ENCODE measurements at places on chromosomes 5 and 9.
A peak's percentile ranks its signal among the peaks of the same experiment; 100 is the strongest.

DNA sequence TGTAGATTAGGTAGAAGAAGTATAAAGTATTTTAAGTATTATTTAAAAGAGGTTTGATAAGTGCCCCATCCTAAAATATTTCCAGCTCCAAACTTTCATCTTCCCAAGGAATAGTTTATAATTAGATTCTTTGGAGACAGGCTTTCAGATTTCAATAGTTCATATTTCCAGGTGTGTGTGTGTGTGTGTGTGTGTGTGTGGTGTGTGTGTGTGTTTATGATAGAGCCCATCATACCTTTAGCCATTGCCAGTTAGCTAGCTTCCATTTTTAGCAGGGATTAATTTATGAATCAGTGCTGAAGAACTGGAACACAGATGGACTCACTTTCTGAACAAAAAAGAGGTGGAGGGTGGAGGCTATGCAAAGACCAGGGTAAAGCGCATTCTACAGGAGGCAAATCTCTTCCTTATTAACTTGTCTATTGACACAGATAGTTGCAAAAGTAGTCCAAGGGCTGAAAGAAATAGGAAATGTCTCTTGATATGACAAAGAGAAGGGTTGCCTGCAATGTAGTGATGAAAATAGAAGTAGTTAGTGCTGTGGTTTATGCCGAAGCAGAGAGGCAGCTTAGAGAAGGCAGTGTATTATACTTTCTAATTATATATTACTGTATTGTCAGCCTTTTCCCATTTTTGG, 301.1 kb downstream of the MAN2A1 start:
- no peak for DNase-seq

DNA sequence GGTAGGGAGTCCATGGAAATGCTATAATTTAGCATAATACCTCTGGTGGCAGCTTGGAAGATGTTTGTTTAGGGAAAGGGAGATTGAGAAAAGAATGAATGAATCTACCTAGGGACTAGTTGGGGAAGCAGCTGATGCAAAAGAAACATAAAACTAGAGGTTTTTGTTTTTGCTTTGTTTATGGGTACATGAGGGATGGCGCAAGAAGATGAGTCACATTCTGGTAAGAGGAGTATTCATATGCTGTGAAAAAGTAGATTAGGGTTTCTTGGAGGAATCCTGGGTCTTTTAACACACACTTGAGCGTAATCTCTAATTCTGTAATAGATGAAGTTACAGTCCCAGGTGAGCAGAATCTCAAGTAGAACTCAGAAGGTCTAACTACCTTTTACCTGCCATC, 17.1 kb downstream of the C9orf43 start:
- no peak for DNase-seq

DNA sequence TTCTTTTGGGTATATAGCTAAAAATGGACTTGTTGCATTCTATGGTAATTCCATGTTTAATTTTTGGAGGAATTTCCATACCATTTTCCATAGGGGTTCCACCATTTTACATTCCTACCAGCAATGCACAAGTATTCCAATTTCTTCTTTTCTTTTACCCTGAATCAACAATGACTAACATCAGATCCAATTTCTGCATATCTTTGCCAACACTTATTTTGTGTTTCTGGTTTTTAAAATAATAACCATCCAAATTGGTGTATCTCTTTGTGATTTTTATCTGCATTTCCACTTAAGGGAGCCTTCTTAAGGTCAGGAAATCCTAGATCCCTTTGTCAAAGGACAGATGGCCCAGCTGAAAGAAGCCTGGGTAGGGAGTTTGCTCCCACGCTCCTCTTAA, 29.5 kb upstream of the SMU1 start:
- no peak for DNase-seq

DNA sequence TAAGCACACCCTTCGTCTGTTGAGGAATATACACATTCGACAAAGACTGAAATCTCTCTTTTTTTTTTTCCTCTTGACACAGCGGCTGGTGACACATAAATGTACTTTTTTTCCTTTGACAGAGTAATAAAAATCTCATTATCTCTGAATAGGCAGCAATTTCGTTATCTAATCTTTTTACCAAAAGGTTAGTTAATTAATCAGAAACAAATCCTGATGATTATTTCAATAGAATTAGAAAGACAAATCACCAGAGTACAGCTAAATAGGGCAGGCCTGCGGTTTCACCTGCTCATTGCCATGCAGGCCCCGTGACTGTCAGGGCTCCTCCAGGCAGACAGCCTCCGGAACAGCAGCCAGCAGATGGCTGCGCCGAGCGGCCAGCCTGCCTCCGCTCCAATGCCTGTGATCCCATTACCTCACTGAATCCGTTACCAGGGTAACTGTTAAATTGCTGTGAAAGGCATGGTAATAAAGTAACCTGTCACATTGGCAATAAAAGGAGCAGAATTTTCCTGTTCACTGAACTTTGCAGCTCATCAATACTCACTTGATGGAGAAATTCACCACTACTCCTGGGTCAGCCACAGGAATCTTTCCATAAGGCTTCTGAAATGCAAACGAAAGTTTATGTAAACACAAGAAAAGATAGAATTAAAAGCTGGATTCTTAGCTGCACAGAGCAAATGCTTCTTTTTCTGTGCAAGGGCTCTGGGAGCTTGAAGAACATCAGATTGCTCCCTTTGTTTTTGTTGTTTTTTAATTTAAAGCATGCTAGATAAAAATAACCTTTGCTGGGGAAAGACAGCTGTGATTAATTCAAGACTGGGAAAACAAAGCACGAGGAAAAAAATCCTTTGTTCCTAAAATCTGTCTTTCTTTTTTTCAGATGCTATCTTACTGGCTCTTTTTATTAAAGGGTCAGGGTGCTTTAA, 666.4 kb upstream of the ZNF608 start:
- DNase-seq, result peak; percentile 28

DNA sequence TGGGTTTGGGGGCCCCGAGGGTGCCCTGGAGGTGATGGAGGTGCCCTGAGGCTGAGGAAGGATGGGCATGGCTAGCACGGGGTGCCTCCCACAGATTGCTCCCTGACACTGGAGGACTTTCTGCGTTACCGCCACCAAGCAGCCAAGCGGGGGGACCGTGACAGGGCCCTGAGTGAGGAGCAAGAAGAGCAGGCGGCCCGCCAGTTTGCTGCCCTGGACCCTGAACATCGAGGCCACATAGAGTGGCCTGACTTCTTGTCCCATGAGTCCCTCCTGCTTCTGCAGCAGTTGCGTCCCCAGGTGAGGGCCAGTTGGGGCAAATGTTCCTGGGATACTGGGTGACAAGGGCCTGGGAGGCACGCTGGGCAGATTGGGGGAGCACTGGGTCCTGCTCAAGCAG, 13.1 kb upstream of the DNAJB5 start:
- DNase-seq, result no peak

GRCh38 chr9:1837453-1838084, 177.6 kb upstream of the SMARCA2 start:
- DNase-seq, result no peak

DNA sequence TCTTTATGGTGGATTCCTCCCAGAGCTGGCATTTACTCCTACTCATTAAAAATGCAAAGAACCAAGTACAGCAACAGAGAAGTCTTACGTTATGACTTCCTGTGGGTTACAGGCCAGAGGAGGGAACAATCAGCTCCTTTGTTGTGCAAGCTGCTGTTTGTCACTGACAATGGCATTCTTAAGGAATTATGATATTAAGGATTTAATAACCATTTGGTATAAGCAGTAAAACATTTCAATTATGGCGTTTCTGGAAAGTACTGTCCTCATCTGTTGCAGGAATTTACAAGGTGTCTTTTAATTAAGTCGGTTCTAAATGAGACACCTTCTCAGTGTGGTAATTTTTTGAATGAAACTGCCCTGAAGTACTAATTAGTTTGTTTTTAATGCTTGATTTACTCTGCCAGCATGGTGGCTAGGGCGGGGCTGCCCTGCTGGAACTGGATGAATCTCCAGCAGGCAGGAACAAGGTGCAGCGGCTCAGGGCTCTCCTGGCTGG, 49.1 kb upstream of the VDAC1 start:
- DNase-seq, result no peak

DNA sequence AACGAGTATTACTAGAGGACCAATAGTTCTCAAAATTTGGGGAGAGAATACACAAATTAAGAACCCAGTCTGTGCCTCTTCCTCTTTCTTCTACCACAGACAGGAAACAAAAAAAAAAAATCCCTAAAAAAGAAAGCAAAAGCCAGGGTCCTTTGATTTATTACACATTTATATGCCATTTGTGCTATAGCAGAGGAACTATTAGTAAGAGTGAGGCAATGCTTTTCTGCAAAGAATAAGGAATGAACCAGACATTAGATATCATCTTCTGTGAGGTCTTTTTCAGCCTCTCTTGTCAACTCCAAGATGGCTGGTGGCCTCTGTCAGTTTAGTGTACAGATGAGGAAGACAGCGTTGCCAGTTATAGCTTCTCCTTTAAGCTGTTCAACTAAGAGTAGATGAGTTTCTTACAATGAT, 127.6 kb downstream of the RFX3 start:
- no peak for DNase-seq

DNA sequence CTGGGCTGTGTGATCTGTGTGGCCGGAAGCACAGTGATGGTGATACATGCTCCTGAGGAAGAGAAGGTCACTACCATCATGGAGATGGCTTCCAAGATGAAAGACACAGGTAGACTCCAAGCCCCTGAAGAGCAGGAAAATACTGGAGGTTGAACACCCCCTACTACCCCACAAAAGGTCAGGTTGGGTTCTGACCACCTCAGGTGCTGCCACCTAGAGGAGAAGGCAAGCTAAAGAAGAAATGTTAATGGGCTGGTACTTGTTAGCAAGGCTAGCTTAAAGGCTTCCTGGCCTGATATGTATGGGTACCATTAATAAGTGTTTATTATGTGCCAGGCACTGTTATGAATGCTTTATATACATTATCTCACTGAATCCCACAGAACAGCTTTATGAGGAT, 11.7 kb downstream of the NIPAL4 start:
- DNase-seq, result no peak

DNA sequence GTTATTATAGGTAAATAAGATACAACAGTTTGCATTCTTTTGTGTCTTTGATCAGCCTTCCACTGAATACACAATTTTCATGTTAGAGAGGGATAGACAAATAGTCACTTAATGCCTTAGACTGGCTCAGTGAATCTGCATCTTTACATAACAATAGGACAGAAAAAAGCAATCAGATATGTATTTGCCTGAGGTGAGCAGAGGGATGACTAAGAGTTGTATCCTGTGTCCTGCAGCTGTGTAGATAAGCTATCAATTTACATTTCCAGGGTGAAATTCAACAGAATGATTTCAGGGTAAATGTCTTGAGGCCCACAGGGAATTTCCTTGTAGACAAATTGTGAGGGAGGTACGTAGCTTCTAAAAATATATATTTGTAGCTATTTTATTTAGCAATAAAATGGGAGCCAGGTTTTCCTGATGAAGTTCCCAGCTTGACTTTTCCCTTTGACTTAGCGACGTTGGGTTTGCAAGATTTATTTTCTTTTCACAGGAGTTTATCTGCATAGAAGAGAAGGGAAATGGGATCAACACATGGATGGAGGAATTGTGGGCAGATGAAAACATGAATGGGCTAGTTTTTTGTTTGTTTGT, 586.1 kb upstream of the CDH6 start:
- DNase-seq, result no peak

DNA sequence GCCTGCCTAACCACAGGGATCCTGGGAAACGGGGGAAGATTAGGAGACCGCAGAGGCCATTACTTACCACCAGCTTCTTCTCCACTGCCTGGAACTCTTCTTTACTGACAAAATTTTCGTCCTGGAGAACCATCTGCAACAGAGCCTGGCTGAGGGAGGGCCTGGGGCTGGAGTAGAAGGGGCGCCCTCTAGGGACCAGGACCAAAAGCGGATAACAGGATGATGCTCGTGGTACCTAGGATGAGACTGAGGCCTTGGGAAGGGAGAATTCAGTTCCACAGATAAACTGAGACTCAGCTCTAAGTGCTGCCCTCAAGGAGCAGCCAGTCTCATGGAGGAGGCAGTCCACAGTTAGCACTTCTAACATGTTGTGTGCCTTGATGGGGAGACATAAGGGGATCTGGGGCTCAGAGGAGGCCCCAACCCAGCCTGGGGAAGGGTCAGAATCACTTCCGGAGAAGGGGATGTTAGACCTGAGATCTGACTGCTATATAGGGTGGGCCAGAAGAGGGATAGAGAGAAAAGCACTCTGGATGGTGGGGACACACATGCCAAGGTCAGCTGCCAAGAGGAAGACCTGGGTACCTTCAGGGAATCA, 1.2 kb downstream of the SPATA24 start:
- no peak for DNase-seq

DNA sequence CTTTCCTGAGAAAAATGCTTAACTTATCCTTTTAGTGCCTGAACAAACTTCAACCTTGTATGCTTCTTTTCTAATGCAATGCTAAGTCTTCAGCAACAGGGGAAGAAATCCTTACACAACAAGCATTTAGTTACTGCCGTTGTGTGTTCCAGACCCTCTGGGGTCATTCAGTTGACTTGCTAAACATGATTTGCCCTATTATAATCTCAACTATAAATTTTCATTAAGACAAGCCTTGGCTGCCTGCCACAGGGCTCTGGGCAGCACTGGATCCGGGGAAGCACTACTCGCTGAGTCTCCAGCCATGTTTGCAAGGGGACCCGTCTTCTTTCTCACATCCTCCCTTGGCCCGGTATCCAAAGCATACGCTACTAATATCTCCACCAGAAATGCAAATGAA, 58.1 kb downstream of the PTCH1 start:
- no peak for DNase-seq

GRCh38 chr5:76736679-76737556, 21.0 kb downstream of the F2R start:
- no peak for DNase-seq

DNA sequence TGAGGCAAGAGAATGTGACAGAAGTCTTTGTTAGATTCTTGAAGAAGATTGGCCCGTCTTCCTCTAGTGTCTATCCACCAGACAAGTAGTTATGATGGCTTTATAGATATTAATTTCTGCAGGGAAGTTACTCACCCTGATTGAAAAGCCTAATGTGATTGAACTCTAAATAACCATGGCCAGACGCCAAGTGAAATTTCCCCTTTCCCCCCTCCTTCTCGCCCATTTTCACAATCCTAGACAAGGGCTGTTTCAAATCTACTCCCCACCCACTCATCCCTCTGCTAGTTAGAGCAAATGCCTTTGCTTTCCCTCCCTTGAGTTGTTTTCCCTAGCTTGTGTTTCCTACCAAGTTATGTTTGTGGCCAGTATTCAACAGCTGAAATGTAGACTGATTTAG, 182.5 kb downstream of the TMEM167A start:
- DNase-seq, result no peak
